ENCODE measurements at places on chromosomes 11 and 22.
A peak's percentile ranks its signal among the peaks of the same experiment; 100 is the strongest.

DNA sequence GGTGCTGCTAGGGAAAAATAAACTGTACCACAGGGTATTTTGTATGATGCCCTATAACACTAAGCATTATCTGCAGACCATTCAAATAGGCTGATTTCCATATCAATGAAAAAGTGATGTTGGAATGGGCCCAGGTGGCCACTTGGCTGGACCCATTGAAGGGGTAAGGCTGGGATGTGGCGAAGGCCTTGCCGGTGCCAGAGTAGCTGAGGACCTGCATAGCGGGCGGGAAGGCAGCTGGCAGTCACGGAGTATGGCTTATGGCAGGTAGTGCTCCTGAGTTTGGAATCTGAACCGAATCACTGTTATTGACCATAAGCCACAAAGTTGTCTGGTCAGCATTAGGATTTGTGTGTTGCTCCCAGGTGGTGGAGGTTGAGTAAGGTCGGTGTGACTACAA, 131.0 kb downstream of the MICAL2 start:
- DNase-seq, result no peak

DNA sequence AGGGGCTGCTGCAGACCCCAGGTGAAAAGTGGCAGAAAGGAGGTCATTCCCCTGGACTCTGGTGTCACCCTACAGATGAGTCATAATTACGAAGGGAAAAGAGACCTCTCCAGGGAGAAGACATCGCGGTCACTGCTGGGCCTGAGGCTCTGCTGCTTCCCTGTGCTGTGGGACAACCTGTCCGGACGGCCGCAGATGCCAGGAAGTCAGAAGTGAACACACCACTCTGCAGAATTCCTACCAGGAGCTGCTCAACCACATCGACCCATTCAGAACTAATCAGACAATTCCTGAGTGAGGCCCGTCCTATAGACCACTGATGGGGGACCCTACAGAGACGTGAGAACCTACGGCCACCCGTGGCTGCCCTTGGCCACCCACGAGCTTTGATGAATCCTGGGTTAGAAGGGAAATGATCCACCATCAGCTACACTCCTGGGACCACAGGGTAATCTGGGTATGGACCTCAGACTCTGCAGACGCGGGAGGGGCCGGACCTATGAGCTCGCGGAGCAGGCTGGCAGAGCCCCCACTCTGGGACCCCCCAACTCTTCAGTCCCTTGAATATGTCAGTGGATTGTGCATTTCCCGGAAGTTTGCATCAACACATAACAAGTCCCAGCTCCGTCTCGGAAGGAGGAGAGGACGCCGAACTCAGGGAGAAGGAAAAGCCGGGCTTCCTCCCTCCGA, 636.7 kb downstream of the BRD1 start:
- DNase-seq, result no peak

- DNase-seq, result no peak
These were observed 11.4 kb upstream of the OSBPL5 start for GRCh38 chr11:3176487-3176886.

- no peak for DNase-seq
These were observed 188.5 kb upstream of the CARD18 start for GRCh38 chr11:105328061-105328460.

DNA sequence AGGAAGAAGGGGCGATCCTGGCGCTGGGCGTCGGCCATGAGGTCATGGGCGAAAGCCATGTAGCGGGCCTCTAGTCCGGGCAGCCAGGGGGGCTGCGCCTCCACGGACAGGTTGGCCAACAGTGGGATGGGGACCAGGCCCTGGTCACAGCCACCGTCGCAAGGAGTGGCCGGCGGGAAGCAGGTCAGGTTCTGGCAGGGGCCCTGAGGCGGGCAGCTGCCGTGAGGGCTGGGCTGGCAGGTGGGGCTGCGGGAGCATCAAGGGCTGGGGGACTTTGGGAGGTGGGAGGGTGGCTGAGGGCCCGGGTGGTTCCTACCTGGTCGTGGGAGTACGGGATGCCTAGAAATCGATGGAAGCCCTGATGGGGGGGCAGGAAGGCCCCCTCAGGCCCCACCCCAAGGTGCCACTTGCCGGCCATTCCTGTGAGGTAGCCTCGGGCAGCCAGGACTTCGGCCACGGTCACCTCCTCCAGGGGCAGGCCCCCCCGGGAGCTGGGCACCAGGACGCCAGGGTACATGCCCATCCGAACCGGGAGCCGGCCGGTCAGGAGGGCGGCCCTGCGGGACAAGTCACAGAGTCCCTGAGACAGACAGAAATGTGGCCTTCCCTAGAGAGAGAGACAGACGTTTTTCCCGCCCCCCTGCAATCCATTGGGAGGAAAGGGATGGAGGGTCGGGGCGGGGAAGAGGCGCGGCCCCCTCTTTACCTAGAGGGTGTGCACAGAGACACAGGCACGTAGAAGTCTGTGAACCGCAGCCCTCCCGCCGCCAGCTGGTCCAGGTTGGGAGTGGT, 906 bp downstream of the ARSA start:
- DNase-seq, result no peak

GRCh38 chr22:19593991-19594569, 69.9 kb upstream of the CLDN5 start:
- no peak for DNase-seq

GRCh38 chr11:79939111-79939510, 498.3 kb upstream of the TENM4 start:
- DNase-seq, result no peak

GRCh38 chr11:20450829-20451228, 63.3 kb downstream of the PRMT3 start:
- DNase-seq, result no peak

GRCh38 chr22:44623771-44624510, 78.1 kb upstream of the PRR5 start:
- no peak for DNase-seq

DNA sequence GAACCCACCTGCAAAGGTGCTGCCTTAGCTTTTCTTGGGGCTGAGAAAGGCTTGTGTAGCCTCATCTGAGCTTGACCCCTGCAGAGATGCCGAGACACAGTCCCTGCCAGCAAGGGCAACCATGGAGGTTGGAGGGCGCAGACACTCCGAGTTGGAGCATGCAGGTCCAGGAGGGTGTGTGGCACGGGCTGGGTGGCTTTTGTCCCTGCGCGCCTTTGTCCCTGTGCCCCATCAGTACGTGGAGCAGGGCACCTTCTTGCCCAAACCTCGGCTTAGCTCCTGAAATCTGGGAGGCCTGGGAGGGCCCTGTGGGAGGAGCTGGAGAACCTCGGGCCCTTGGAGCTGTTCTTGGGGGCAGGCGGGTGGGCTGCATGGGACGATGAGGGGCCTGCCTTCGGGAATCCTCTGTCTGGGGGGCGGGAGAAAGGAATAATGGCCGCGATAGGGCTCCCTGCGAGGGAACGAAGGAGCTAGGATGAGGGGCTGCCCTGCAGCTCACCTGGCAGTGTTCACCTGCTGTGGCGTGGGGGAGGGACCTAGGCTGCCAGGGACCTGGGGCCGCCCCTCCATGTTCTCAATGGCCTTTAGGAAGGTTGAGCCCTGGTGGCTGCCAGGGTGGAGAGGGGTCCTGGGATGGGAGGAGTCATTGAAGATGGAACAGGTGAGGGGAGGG, 3.4 kb downstream of the BRSK2 start:
- DNase-seq, result no peak

DNA sequence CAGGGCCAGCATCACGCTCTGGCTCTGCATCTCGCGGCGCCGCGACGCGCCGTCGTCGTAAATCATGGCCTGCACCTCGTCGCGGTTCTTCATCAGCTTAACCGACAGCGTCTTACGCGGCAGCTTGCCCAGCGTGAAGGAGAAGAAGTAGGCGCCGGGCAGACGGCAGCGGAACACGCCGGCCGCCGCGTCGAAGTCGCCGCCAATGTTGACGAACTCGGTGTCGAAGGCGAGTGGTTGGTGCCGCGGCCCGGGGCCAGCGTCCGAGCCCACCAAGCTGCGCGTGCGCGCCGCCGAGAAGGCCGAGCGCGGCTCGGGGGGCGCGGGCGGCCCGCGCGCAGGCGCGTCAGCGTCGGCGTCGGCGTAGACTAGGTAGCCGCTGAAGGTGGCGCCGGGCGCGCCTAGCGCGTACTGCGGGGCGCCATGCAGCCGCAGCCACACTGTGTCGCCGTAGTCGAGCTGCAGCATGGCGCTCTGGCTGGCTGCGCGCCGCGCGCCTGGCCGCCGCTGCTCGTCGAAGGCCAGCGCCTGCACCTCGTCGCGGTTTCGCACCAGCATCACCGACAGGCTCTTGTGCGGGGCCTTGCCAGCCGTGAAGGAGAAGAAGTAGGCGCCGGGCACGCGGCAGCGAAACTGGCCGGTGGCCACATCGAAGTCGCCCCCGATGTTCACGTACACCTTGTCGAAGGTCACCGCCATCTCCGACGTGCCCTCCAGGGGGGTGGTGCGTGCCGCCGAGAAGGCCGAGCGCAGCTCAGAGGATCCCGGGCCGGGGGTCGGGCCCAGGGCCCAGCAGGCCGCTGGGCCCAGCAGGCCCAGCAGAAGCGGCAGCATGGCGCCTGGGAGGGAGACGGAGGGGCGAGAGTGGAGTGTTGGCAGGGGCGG, 3.7 kb downstream of the FAM180B start:
- DNase-seq, result no peak

DNA sequence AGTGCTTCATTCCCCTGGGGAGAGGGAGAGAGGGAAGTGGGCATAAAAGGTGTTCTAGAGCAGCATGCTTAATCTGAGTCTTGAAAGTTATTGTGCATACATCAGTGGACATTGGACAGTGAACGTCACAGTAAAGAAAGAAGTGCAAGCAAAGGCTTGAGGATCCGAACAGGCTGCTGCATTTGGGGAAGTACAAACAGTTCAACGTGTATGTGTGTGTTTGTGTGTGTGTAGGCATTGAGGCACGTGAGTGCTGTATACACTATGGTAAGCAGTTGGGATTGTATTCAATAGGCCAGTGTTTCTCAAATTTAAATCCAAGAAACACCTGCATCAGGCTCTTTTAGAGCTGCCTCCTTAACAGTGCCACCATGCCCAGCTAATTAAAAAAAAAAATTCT, 10.4 kb upstream of the EIF3M start:
- DNase-seq, result no peak

DNA sequence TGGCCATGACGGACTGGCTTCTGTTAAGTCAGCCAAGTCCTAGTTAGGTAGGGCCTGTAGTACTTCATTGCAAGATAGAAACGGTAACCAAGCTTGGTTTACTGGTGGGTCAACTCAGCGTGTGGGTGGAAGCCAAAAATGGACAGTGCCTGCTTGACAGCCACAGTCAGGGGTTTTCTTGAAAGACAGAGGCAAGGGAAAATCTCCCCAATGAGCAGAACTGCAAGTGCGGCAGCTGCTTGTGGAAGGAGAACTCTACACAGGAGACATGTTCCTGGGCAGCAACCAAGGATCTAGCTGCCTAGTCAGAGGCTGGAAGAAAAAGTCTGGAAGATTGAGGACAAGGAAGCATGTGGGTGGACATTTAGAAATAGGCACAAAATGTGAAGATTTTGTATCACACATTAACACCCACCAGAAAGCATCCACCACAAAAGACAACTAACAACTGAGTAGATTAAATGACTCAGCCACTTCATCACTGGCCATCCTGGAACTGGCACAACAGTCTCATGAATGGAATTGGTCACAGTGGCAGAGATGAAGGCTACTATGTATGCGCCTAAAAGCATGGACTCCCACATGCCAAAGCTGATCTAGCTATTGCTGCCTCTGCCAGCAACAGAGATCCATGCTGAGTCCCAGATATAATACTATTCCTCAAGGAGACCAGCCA, 40.9 kb upstream of the SCUBE2 start:
- DNase-seq, result no peak

GRCh38 chr11:126997196-126997595, 3.4 kb downstream of the KIRREL3 start:
- no peak for DNase-seq

DNA sequence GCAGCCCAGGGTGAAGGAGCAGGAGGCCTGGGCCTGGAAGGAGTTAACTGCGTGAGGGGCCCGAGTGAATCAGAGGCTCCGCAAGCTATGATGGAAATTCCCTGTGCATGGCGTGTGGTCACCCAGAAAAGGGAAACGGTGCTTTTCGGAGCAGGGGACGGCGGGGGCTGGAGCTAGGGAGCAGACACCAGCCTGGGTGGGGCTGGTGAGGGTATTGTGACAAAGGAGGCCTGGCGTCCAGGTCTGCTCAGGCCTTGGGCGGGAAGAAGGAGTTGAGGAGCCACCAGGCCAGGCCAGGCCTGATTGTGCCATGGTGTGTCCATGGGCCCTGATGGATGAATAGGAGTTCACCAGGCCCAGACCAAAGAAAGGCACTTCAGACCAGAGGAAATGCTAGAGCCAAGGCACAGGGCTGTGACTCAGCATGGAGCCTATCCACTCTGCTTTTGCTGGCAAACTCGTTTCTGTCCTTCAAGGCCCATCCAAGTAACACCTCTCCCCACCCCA, 12.8 kb upstream of the SPI1 start:
- no peak for DNase-seq

GRCh38 chr11:71474141-71474770, 21.3 kb downstream of the NADSYN1 start:
- DNase-seq, result no peak

GRCh38 chr11:63837027-63837688, 1.8 kb upstream of the MARK2 start:
- DNase-seq, result peak; percentile 59

GRCh38 chr11:71566081-71566620, 788 bp downstream of the KRTAP5-10 start:
- no peak for DNase-seq

GRCh38 chr22:22820626-22821025, 67.0 kb upstream of the IGLL5 start:
- DNase-seq, result peak; percentile 30

DNA sequence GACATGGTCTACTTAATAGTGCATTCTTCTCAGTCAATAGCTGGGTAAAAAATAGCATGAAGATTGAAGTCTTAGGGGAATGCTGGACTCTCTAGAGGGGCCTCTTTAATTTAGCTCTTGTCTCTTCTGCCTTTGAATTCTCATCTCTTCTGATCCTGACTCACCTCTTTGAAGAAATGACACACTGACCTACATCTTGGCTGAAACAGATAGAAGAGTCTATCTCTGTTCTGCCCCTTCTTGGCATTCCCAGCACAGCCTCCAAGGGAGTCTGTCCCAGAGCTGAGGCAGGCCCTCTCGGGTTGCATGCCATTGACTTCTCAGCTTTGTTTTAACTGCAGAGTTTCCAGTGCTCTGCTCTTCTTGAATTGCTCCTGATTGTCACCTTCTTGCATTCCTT, 55.7 kb downstream of the PTPRJ start:
- DNase-seq, result no peak

GRCh38 chr11:100734743-100735527, 47.8 kb downstream of the ARHGAP42 start:
- DNase-seq, result no peak

GRCh38 chr11:91164452-91164822, 941.6 kb upstream of the CHORDC1 start:
- no peak for DNase-seq
